D341Med (cell line): ENCODE measurements at places on chromosomes 11 and 22.

DNA sequence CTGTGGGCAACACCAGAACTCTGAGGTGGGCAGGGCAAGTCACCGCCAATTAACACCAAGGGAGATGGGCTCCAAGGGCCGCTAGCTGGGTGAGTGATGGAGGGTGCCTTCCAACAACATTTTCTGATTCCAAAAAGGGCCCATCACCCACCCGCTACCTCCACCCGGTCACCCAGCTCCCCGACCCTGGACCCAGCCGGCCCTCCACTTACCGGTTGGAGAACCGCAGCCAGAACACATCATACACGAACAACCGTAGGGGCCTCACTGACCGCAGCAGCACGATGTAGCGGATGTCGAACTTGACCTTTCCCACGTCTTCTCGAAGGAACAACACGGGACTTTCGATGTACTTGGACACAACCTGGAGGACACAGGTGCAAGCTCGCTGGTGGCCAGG, 14.7 kb downstream of the TTLL12 start:
- no peak for DNase-seq

DNA sequence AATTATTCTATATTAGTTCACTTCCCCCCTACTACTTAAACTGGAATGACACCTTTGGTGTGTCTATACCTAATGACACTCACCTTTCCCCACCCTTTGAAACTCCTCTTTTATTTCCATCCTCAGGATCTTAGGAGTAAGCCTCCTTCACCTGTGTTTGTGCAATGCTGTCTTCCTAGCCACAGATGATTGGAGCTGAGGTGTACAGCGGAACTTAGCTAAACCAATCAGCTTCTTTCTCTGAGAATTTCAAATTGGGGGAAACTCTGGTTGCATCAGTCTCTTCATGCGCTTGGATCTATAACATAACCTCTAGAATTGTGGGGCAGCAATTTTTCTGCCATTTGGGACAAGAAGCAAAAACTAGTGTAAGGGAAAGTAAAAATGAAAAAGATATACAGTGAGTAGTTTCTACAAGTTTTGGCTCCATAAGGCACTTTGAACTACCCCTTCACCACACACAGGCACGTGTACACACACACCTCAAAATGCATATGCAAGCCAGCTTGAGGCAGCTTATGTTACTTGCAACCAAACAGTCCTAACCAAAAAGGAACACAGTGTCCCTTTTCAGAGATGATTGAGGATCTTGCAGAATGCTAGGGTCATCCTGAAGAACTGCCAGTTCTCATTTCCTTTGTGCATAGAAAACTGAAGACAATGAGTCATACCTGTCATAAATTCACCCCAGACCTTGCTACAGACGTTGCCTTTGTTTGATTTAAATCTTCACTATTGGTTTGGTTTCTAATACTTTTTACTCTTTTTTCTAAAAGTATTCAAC, 36.0 kb upstream of the LDLRAD3 start:
- no peak for DNase-seq

GRCh38 chr11:23480736-23481135, 620.5 kb upstream of the CCDC179 start:
- DNase-seq: no peak

DNA sequence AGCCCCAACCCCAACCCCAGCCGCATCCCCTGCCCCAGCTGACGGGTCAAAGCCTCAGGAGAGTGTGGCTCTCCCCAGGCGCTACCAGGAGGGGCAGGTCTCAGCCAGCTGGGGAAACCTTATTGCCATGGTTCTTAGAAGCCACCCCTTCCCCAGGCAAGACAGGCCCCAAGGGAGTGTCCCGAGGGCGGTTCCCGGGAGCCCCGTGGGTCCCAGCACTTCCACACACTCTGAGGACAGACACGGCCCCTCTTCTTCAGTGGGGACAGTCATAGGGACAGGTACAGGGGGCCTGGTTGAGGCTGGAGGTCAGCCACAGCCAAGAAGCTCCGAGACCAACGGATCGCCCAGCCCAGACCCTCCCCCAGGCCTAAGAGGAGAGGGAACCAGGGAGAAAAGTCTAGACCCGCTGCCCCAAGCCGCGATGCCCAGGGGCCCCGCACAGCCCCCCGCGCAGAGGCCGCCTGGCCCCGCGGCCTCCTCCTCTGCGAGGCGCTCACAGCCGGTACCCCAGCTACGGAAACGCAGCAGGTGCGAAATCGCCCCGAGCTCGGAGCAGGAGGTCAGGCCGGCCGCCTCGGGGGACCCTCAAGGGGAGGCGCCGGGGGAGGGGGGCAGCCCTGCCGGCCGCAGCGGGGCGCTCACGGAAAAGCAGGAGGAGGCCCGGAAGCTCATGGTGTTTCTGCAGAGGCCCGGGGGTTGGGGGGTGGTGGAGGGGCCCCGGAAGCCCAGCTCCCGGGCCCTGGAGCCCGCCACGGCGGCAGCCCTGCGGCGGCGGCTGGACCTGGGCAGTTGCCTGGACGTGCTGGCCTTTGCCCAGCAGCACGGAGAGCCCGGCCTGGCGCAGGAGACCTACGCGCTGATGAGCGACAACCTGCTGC, 2.6 kb downstream of the KLHDC7B start:
- peak; percentile 46 for DNase-seq

GRCh38 chr11:3845670-3846069, 4.9 kb upstream of the RHOG start:
- DNase-seq: no peak

DNA sequence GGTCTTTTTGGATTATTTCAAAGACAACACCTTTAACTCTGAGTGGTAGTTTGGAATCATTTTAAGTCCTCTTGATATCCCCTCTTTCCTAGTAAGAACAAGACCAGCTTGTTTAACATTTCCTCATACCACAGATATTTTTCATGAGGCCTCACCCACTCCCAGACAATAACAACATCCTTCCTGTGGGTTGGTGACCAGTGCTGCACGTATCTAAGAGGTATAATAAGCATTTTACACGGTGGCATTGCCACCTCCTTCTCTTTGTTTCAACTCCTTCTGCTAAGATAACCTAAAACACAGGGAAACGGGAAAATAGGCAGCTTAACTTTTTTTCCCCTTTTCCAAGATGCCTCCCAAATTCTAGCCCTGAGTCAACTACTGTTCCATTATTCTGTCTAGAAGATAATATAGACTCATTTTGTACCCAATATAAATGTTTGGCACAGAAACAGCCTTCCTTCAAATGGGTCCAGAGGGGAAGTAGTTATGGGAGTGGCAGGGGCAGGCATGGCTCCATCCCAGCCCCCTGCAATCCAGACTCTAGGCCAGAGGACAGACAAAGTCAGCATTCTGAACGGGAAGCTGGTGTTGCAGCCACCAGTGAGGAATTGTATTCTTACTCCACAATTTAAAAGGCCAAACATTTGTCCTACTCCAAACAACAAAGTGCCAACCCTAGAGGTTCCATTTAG, 28.5 kb downstream of the MAML2 start:
- DNase-seq: no peak

- no peak for DNase-seq
Observed at GRCh38 chr22:49884503-49885260, 31.0 kb downstream of the ZBED4 start.

GRCh38 chr11:12900496-12900895, 108.6 kb upstream of the RASSF10 start:
- DNase-seq: no peak

- no peak for DNase-seq
Observed at GRCh38 chr11:66563832-66564231, 4.6 kb downstream of the CTSF start.

GRCh38 chr11:79940974-79941735, 500.3 kb upstream of the TENM4 start:
- no peak for DNase-seq

- no peak for DNase-seq
Observed at GRCh38 chr11:120652705-120653335, 141.3 kb downstream of the GRIK4 start.

DNA sequence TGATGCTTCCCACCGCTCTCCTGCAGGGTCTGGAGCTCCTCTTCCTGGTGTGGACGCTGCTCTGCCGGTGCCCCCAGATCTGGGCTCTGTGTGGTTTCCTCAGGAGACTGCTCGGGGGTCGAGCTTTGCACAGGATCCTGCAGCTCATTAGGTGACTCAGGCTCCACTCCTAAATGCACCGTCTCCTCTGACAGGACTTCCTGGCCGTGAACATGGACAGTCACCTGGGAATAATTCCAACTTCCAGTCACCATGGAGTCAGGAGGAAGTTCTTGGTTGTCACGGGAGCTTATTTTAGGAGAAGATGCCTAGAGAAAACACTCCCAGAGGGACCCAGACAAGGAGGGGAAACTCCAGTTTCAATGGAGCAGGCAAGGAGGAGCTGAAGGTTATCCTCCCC, 11.9 kb downstream of the ZNF202 start:
- no peak for DNase-seq

GRCh38 chr11:122036018-122036417, 80.0 kb downstream of the BLID start:
- no peak for DNase-seq

- DNase-seq: no peak
Observed at GRCh38 chr22:33940741-33941140, 20.5 kb upstream of the LARGE1 start.
